NCI-H2107 (cell line): ENCODE measurements at places on chromosomes 1 and 21.

GRCh38 chr1:15028102-15028501, 125.4 kb upstream of the TMEM51 start:
- no peak for DNase-seq

- DNase-seq = no peak
These were observed 67.2 kb downstream of the ALG14 start for GRCh38 chr1:95005584-95005983.

DNA sequence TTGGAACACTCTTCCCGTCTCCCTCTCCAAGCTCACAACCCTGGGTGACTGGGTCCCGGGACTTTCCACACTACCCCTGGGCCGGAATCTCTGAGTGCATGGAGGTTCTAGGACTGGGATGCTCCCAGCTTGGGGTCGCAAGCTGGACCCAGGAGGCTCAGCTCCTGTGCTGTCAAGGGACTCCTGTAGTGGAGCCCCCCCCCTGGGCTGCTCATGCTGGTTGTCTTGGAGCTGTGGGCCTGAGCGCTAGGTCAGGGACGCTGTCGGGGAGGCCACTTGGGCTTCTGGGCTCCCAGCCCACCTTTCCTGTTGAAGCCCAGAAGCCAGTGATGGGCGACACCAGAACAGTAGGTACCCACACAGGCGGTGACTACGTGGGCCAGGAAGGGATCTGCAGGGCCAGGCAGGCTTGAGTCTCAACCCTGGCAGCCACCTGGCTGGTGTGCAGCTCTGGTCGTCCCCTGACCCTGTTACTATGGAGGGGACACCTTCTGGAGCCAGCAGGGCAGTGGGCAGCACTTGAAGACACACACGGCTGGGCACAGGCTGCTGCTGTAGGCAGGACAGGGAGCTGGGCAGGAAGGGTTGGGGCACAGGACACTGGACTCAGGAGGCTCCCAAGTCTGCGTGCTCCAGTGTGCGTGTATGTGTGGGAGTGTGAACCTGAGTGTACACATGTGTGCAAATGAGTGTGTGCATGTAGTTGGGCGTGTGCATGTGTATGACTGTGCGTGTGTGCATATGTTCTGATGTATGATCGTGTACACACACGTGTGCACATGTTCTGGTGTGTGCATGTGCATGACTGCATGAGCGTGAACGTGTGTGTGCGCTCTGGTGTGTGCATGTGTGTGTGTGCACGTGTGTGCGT, 3.0 kb downstream of the MMEL1 start:
- no peak for DNase-seq

GRCh38 chr1:167862432-167863076, 51.4 kb downstream of the ADCY10 start:
- no peak for DNase-seq

DNA sequence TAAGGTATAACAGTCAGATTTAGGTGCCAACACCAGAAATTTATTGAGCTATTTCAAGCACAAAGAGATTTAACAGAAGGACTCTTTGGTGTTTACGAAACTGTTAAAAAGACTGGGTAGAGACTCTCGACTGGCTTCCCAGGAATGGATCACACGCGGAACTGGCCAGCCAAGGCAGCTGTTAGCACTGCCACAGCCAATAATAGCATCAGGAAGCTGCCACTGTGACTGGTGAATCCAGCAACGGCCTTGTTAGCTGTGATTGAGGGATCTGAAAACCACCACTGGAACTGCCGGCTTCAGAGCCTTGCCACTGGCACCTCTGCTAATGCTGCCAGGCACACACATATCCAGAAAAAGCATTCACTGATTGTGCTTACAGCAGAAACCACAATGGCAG, 10.6 kb upstream of the SIM2 start:
- no peak for DNase-seq

- no peak for DNase-seq
These were observed 360.0 kb downstream of the HHAT start for GRCh38 chr1:210688512-210689234.

DNA sequence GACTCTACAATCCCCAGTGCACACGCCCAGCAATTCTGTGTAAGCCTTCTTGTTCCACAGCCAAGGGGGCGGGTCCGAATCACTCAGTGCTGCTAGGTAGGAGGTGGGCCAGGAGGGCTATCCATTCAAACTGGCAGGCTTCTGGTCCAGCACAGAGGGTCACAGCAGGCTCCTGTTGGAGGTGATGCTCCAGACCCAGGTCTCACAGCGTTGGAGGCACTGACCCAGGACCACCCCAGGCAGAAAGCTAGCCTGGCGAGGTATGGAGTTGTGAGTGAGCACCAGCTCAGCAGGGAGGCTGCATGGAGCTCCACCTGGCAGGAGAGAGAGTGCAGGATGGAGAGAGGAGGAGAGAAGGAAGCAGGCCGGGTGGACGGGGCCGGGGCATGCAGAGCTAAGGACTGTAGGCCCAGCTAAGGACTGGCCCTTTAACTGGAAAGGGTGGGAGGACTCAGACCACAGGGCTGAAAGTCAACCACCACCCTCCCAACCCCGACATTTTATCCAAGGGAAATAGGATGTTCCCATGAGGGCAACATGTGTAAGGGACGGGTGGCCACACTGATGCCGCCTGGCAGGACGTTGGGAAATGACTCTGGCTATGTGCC, 38.7 kb downstream of the GPR161 start:
- no peak for DNase-seq
